ENCODE measurements at places on chromosomes 7 and 10.

DNA sequence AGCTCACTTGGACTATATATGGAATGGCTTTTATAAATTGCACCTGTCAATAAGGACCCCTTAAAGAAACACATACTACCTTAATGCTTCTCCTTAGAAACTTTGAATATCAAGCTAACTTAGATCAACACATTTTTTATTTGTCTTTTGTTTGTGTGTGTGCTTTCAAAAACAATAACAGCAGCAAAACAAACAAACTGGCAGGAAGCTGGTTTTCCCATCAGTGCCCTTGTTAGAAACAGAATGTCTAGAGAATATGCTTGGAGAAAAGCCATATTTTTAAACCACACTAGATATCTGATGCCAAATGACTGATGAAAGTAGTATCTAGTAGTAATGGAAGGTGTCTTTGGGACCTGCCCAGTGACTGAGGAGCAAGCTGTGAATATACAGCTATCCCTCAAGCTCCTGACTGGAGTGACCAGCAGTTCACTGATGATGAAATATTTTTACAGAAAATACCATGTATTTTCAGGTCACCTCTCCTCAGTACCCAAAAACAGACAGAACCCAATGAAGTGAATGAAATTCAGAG, 1.0 kb downstream of the PDE1C start:
- no peak for DNase-seq

- no peak for DNase-seq
These were observed 2.7 kb downstream of the TRUB1 start for GRCh38 chr10:114940735-114941134.

DNA sequence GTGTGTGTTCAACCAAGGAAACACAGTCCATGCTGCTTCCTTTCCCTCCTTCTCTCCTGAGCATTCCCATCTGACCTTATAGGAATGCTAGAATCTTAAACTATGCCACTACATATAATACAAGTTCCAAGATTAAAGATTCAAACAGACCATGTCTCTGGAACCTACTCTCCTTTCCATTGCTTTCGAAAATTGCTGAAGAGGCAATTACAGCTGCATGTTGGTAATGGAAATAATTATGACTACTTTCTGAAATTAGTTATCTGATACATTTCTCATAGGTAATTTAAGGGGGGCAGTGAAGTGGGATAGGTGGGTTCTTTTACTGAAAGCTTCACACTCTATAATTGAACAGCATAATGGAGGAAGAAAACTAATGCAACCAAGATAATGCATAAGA, 285.9 kb upstream of the YAE1 start:
- DNase-seq = no peak

DNA sequence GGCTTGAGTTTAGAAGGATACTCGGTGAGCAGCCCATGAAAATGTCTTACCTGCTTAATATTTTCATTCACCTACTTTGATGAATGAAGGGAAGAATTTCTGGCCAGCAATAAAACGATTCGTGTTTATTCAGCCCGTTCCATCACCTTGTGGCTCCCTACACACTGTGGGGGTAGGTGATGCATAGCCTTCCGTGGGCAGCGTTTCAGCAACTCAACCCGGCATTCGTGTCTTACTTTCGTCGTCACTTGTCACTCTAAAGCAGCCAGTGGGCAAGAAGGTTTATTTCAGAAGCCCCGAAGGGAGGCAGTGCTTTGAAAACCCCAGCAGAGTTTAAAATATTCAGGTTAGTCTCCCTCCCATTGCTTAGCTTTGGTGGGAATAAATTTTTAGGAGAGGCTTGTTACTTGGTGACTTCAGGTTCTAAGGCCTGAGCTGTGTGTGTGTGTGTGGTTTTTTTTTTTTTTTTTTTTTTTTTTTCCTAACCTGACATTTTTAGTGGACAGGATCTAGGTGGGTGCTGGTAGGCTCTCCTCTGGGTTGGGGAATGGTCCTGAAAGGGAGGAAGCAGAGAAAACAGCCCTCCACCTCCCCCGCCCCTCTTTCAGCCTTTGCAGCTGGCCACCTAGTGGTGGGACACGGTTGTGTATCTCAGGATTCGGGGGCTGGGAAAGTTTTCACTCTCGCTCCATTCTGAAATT, 1.8 kb downstream of the GRK5 start:
- peak; percentile 73 for DNase-seq

DNA sequence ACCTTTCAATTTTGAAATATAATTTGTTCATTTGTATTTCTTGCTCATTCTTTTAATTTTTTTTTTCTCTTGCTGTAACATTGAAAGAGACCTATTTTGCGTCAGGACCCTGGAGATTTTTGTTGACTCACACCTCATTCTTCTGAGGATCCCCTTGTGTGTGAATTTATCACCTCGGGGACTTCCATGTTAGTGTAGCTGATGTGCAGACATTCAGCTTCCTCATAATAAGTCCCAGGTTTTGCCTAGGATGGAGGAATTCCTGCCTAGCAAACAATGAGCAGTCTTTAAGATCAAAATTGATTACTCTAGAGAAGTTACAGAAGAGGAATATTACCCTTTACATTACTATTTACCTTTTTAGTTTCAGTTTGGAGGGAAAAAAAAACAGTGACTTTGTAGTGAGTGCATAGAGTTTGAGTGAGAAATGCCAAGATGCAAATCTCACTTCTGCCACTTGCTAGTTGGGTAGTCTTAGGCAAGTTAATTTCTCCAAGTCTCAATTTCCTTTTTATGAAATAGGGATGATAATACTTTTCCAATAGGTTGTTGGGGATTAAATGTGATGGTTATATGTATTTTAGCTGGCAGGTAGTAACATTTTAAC, 14.3 kb downstream of the TES start:
- no peak for DNase-seq

DNA sequence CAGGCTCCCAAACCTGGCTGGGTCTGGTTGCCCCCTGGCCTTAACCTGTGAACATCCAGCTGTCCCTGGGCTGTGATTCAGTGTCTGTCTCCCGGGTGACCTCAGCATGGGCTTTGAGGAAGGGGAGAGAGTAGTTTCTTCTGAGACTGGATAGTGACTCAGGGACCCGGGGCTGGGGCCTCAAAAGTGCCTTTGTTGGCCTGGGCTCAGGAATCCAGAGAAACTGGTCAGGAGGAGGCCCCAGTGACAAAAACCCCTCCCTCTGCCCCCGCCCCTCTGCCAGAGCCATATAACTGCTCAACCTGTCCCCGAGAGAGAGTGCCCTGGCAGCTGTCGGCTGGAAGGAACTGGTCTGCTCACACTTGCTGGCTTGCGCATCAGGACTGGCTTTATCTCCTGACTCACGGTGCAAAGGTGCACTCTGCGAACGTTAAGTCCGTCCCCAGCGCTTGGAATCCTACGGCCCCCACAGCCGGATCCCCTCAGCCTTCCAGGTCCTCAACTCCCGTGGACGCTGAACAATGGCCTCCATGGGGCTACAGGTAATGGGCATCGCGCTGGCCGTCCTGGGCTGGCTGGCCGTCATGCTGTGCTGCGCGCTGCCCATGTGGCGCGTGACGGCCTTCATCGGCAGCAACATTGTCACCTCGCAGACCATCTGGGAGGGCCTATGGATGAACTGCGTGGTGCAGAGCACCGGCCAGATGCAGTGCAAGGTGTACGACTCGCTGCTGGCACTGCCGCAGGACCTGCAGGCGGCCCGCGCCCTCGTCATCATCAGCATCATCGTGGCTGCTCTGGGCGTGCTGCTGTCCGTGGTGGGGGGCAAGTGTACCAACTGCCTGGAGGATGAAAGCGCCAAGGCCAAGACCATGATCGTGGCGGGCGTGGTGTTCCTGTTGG, at the start of gene CLDN4:
TSS of gene CLDN4 (plus strand) at position 316 of the 903 bp plus-strand sequence. CDS start at position 522, 206 bp downstream.
- DNase-seq = no peak

- no peak for DNase-seq
These were observed 427.7 kb downstream of the HTR7 start for GRCh38 chr10:90430186-90430585.

GRCh38 chr10:50572017-50572491, 51.7 kb downstream of the SGMS1 start:
- no peak for DNase-seq

DNA sequence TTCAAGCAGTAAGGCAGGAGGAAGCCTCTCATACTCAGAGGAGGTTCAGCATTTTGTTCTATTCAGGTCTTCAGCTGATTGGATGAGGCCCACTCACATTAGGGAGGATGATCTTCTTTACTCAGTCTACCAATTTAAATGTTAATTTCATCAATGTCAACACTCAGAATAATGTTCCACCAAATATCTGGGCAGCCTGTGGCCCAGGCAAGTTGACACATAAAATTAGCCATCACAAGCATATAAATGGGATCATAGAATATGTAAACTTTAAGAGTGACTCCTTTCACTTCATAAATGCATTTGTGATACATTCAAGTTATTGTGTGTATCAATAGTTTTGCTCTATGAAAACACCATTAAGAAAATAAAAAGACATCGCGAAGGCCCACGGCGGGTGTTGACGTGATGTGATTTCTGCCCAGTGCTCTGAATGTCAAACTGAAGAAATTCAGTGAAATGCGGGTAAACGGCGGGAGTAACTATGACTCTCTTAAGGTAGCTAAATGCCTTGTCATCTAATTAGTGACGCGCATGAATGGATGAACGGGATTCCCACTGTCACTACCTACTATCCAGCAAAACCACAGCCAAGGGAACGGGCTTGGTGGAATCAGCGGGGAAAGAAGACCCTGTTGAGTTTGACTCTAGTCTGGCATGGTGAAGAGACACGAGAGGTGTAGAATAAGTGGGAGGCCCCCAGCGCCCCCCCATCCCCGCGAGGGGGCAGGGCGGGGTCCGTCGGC, 536.1 kb upstream of the AUTS2 start:
- DNase-seq = no peak

GRCh38 chr10:72379062-72379461, 24.3 kb upstream of the DNAJB12 start:
- no peak for DNase-seq

DNA sequence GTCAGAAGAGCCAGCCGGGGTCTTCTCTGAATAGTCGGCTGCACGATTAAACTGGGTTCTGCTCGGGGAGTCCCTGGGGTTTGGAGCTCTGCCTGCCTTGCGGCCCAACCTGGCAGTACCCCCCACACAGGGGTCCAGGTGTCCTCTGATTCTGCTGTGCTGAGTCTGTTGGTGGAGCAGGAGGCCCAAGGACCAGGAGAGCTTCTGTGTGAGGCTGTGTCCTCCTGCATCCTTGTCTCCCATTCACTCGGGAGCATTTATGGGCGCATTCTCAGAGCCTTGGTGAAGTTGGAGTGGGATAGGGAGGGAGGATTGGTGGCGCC, 14.2 kb downstream of the INPP5A start:
- DNase-seq = no peak

DNA sequence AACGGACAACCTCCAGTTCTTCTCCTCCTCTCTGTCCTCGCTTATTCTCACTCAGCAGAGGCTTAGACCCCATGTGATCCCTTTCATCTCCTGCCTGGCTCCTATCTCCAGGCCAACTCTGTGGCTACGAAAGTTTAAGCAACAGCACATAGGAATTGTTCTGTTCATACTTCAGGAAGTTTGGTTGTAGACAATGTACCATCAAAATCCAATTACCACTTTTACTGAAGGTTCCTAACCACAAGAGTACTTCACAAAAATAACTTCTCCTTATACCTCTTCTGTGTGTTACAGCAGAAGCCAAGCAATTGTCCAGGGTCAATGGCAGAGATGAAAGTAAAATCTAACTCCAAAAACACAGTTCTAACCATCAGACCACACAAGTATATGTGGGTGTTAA, 80.0 kb downstream of the SLC25A13 start:
- no peak for DNase-seq

DNA sequence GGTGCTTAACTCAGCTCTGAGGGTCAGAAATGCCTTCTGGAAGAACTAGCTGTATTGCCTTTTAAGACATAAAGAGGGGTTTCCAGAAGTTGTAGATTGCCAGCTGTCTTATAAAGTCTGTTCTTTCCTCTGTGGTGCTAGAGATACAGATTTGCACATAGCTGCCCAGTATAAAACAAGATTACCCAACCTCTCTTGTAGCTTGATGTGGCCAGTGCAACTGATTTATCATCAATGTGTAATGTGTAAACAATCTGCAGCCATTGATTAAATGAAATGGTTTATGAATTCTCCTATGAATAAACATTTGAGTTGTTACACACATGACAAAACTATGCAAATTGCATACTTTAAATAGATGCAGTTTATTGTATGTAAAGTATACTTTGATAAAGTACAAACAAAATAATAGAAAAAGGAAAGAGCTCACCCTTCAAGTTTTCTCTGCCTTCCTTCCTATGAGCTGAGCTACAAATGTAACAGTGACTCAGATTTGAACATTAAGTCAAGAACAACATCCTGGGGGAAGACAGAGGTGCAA, 195.2 kb downstream of the TMEM26 start:
- DNase-seq = no peak

GRCh38 chr7:115346685-115347084, 424.8 kb downstream of the MDFIC start:
- no peak for DNase-seq

DNA sequence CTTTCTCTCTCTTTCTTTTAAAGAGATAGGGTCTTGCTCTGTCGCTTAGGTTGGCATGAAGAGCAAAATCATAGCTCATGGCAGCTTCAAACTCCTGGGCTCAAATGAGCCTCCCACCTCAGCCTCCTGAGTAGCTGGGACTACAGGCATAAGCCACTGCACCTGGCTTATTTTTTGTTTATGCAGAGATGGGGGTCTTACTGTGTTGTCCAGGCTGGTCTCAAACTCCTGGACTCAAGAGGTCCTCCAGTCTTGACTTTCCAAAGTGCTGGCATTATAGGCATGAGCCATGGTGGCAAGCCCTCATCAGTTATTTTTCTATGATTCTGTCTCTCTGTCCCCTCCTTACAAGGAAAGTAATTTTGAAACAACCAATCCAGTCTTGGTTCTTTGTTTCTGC, 1.1 kb upstream of the BAG3 start:
- DNase-seq = no peak

GRCh38 chr7:134732728-134733127, 46.7 kb upstream of the CALD1 start:
- DNase-seq = no peak

GRCh38 chr7:18845700-18846099, 271.7 kb downstream of the TWIST1 start:
- DNase-seq = no peak

- DNase-seq = no peak
These were observed 78.5 kb downstream of the SORBS1 start for GRCh38 chr10:95482501-95483233.

- no peak for DNase-seq
These were observed 143.2 kb downstream of the GRK5 start for GRCh38 chr10:119350502-119351097.

DNA sequence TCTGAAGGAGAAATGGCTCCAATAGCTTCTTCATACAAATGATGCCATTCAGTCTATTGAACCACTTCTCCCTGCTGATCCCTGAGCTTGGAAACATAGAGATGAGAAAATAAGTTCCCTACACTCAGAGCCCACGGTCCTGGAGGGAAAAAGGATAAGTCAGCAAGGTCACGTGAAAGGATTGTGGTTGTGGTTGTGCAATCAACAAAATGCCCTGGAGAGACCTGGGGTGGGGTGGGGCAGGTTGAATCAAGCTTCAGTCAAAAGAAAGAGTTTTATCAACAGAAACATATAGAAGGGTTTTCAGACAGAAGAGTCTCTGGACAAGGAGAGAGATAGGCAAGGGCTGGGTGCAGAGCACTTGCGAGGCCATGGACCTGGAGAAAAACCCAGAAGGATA, 30.1 kb downstream of the C10orf90 start:
- DNase-seq = no peak

GRCh38 chr10:70880077-70880534, 8.3 kb downstream of the PCBD1 start:
- peak; percentile 78 for DNase-seq

- no peak for DNase-seq
These were observed 267.4 kb downstream of the RNLS start for GRCh38 chr10:88315755-88316154.

GRCh38 chr7:33805630-33806233, 99.6 kb upstream of the BMPER start:
- no peak for DNase-seq

Data from neural crest cell (in vitro differentiated cells).